ENCODE measurements at places on chromosomes 6 and 20.
A peak's percentile ranks its signal among the peaks of the same experiment; 100 is the strongest.

- no peak for DNase-seq
These were observed 100.0 kb upstream of the CNR1 start for GRCh38 chr6:88266126-88266525.

DNA sequence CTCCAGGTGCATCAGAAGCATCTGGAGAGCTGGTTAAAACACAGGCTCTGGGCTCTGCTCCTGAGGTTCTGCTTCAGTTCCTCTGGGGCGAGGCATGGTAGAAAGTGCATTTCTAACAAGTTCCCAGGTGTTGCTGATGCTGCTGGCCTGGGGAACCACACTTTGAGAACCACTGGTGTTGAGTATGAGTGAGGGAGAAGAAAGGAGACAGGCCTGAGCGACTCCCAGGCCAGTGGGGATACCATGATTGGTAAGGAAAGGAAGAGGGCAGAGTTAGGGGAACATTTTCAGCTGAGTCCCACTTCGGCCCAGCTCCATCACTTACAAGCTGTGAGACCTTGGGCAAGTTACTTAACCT is 36.8 kb downstream of the KIAA1755 start:
- DNase-seq, result no peak

DNA sequence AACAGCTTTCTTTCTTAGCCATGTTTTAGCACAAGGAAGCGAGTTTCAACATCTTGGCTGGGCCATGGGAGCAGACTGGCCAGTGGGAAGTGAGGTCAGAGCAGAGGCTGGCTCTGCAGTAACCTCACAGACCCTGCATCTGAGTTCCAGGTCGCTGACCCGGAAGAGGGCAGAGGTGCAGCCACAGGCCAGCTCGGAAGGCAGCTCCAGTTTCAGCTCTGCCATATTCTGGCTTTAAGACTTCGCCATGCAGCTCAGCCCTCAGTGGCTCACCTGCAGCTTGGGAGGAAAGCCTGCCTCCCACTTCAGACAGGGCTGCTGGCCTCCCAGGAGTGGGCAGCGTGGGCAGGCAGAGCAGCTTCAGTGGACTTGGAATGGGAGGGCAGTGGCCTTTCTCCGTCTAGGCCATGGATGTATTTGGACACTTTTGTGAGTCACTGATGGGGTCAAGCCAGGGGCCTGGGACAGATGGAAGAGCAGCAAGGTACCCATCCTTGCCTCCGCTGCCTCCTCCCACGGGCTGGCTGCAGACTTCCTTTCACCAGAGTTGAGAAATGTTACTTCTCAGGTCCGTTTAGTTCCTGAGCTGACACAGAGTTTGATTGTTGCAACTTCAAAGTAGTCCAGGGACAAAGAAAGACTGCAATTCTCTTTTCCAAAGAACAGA is 18.5 kb downstream of the CST8 start:
- no peak for DNase-seq

- no peak for DNase-seq
These were observed 115.4 kb downstream of the OPN5 start for GRCh38 chr6:47897247-47897646.

DNA sequence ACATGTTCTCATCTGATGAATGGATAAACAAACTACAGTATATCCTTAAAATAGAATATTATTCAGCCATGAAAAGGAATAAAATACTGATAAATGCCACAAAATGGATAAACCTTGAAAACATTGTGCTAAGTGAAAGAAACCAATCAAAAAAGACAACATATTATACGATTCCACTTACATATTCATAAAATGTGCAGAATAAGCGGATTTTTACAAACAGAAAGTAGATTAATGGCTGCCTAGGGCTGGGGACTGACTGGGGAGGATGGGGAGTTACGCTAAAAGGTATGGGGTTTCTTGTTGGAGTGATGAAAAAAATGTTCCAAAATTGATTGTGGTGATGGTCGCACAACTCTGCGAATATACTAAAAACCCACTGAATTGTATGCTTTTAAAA is 29.4 kb downstream of the KIZ start:
- no peak for DNase-seq

DNA sequence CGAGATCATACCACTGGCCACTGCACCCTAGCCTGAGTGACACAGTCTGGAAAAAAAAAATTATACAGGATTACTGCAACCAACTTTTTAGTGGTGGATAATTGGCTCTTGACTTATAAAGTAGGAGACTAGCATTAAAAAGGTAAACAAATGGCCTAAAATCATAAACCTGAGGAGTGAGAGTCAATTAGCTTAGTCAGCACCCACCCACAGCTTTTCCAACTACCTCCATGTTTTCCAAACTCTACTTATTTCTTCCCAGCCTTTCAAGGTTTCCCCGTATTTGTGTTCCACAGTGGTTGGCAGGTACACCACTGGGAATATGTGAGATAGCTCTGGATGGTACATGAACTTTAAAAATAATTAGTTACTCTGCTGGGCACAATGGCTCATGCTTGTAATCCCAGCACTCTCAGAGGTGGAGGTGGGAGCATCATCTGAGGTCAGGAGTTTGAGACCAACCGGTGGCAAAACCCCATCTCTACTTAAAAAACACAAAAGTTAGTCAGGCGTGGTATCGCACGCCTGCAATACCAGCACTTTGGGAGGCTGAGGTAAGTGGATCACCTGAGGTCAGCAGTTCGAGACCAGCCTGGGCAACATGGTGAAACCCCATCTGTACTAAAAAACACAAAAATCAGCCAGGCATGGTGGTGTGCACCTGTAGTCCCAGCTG is 6.7 kb downstream of the CYP24A1 start:
- no peak for DNase-seq

DNA sequence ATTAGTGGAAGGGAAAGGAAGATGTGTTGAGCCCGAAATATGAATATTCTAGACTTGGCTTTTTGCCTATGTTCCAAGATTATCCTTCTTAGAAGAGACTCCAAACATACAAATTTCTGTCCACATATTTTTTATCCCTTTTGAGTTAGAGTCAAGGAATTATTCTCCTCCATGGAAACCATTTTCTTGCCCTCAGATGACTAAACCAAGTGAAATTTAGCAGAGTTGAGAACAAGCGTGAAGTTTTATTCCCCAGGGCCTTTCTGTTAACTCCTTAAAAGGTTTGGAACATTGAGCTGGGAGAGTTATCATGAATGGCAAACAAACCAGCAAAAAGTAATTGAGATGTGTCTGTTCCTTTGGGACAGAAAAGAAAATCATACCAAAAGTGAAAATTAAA is 286.1 kb upstream of the PLCB4 start:
- peak; percentile 61 for DNase-seq

DNA sequence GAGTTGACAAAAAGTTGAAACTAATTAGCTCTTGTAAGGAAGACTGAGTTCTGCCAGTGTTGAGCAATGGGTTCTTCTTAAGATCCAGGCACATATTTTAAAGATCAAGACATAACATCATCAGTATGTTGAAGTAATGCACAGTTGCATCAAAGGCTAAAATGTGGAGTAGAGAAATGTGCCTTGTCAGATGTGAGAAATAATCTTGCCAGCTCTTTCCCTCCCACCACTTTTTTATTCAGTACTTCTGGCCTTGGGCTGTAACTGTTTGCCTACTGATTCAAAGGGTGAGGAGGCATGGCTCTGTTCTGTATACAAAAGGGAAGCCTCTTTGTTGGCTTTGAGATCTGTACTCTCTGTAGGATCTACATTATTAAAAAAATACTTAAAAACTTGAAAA is 13.1 kb downstream of the PKIB start:
- DNase-seq, result no peak

DNA sequence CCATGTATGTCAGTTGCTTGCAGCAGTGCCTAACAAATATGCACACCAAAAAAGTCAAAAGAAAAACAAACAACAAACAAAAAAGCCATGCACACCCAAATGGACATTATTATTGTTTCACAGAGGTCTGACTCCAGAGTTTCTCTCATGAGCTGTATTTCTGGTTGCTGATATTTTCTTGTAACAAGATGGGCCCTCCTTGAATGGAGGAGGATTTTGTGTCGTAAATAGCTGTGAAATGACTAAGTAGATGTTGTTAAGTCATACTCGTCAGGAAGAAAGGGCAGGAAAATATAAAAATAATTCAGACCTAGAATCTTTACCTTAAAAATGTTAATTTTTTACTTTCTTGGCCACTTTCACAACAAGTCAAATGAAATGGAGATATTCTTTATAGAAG is 96.0 kb downstream of the PLEKHG1 start:
- no peak for DNase-seq

DNA sequence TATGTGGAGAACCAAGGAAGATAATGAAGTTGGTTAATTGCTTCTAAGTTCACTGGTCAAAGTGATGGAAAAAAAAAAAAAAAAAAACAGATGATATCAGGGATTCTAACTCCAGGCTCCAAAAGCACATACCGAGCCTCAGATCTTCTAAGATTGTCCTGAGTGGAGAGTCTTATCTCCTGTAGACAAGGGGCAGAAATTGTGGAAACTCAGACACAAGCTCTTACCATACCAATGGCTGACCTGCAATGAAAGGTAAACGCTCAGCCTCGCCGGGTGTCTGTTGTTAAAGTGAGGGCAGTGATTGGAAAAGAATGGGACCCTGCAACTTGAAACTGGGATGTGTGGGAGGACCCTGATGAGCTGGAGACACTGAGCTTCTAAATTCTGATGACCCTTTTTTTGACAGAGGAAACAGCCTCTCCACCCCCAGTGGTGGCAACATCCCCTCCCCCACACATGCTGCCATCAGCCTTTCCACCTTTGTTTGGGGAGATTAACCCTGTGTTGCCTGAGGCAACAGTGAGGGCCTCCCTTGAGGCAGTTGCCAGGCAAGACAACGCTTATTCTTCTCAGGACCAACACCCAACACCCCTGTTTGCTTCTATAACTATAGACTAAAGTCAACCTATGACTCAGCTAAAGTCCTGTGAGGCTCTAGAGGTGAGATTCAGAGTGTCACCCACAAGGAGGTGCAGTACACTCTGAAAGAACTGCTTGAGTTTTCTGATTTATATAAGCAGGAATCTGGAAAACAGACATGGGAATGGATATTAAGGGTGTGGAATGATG is 154.0 kb downstream of the THBS2 start:
- no peak for DNase-seq

DNA sequence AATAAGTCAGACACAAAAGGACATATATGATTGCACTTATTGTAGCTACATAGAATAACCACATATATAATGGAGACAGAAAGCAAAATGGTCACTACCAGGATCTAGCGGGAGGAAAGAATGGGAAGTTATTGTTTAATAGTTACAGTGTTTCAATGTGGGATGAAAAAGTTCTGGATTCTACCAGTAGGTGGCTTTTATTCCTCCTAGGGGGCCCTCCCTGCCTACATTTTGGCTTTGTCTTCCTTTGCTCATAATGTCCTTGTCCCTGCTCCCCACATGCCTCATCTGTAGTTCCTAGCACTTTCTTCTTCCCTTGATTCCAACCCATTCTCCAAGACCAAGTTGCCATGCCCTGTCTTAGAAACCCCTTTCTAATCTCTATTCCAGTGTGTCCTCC is 16.3 kb downstream of the ZNF133 start:
- no peak for DNase-seq

DNA sequence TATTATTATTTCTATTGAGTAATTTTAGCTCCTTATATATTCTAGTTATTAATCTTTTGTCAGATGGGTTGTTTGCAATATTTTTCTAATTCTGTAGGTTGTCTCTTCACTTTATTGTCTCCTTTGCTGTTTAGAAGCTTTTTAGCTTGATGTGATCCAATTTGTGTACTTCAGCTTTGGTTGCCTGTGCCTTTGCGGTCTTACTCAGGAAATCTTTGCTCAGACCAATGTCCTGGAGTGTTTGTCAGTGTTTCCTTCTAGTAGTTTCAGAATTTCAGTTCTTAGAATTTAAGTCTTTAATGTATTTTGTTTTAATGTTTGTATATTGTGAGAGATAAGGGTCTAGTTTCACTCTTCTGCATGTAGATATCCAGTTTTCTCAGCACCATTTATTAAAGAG is 916.0 kb upstream of the EYS start:
- DNase-seq, result no peak

- no peak for DNase-seq
These were observed 12.9 kb downstream of the IPCEF1 start for GRCh38 chr6:154343473-154344308.

GRCh38 chr6:31729979-31730630 is 1.0 kb upstream of the DDAH2 start:
- peak; percentile 93 for DNase-seq

GRCh38 chr6:106874481-106874880 is 100.0 kb downstream of the CD24 start:
- no peak for DNase-seq

DNA sequence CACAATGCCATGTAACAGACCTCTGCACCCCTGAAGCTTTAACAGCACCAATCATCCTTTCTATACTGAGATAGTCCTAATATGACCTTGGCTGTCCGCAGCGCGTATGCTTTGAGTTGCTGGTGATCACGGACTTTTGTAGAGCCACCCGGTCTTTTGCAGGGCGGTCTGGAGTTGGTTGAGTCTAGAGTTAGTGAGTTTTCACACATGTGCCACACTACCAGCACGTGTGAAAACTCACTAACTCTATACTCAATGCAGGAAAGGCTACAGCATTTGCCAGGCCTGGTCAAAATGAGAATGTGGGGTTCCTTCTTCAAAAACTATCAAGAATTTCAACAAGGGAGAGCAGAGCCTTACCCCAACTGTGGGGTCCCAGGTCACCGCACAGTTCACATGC is 14.6 kb downstream of the AGPAT4 start:
- no peak for DNase-seq

DNA sequence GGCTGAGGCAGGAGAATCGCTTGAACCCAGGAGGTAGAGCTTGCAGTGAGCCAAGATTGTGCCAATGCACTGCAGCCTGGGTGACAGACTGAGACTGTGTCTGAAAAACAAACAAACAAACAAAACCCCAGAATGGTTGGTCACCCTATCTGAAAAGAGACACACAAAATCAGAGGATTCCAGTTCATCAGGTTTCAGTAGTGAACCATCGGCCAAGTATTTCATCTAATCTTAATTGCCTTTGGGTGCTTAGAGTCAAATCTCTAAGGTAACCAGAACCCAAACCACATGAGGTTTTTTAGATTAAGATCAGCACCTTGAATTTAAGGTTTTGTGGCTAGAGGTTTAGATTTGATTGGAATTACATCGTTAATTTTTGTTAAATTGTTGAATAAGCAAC is 8.3 kb upstream of the ZBTB2 start:
- no peak for DNase-seq

GRCh38 chr6:119887666-119888065 is 538.1 kb upstream of the MAN1A1 start:
- DNase-seq, result no peak

DNA sequence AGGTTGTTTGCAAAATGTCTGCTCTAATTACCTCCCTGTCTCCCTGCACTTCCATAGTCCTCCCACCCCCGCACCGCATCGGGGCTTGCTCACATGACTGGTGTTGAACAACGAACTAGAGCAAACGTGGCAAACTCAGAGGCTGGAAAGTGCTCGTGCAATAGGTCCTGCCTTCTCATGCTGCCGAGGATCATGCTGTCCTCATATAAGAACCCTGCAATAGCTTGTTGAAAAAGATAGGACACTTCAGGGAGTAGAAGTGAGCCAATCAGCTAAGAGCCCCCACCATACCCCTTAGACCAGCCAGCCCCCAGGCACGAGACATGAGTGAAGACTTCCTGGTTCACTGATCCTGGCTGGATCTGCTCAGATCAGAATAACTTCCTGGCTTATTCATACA is 219.2 kb downstream of the C6orf118 start:
- no peak for DNase-seq
